ENCODE measurements at places on chromosomes 1 and 21.

- no peak for DNase-seq
Observed at GRCh38 chr1:211247921-211248320, 11.2 kb upstream of the RCOR3 start.

GRCh38 chr1:226557424-226557823 lies 8.9 kb downstream of the STUM start:
- no peak for DNase-seq

GRCh38 chr1:49026230-49026811 lies 249.6 kb upstream of the BEND5 start:
- no peak for DNase-seq

GRCh38 chr21:45336870-45337269 lies 49.2 kb upstream of the POFUT2 start:
- DNase-seq, result no peak

- no peak for DNase-seq
Observed at GRCh38 chr1:68795956-68796355, 299.1 kb upstream of the DEPDC1 start.

DNA sequence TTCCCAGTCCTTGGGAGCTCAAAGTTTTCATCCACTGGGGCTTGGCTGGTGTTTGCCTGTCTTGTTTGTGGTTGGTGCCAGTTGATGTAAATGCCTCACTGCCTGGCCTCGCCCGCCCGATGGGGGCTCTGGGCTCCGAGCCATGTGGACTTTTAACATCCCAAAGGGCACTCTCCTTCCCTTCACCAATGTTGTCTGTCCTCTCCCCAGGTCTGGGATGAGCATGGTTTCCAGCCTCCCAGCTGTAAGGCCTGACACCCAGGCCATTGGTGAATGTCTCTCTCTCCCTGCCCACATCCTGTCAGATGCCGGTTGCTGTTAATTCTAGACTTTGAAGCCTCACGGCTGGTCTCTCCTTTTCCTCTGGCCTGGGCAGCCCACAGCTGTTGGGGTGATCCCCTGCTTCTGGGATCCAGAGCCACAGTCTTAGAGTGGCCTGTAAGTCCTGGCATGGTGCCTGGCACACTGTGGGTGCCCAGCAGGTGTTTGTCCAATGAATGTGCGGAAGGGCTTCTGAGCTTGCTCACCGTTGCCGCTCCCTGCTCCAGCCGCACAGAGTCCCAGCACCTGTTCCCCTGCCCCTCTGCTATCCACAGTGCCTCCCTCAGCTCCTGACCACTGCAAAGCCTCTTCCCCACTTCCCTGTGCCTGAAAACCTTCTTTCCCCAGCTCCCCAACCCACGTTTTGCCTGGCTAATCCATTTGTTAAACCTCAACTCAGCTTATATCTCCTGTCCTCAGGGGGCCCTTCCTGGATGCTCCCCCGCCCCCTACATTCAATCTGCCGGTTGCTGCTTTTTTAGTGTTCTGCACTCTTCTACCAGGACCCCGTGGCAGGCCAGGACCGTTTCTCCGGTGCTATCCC lies 3.3 kb upstream of the C1orf174 start:
- peak; percentile 69 for DNase-seq

- DNase-seq, result no peak
Observed at GRCh38 chr1:188514917-188515316, 1686.2 kb downstream of the PLA2G4A start.

GRCh38 chr1:23522244-23522982 lies 8.6 kb downstream of the E2F2 start:
- no peak for DNase-seq

DNA sequence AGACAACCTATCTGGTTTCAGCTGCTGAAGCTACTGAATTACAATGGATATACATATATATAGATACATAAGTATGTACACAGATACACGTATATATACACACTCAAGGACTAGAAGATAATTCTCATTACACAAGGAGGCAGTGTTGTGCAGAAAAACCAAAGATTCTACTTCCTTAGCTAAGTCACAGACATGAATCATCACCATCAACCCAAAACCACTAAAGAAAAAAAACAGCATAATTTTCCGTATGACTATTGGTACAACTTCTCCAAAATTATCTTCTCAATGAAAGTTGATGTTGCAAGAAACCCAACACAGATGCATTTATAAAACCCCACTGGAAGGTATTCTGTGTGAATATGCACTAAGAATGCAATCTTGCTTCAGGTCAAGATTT lies 36.8 kb upstream of the RPF1 start:
- DNase-seq, result no peak

DNA sequence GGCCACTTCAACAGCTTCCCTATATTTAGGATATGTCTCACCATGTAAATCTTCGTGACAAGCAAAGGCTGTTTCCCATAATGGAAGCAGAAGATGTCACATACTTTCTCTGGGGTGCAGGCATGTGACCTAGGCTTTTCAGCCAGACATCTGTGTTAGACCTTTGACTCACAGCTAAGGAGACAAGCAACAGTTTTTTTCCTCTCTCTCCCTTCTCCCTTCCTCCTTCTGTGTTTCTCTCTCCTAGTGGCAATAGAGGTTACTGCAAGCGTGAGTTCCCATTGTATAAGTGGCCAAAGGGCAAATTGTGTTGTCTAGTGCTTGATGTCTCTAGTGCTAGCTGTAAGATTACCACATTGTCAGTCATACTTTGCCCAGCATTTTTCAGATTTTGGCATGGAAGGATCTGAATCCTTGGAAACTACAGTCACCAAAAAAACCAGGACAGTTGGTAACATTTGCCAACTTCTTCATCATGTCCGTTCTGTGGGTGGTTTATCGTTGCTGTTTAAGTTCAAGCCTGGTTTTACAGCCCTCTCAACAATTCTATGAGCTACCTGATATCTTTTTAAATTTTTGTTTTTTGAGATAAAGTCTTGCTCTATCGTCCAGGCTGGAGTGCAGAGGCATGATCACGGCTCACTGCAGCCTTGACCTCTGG lies 44.4 kb upstream of the RABGAP1L start:
- DNase-seq, result no peak

DNA sequence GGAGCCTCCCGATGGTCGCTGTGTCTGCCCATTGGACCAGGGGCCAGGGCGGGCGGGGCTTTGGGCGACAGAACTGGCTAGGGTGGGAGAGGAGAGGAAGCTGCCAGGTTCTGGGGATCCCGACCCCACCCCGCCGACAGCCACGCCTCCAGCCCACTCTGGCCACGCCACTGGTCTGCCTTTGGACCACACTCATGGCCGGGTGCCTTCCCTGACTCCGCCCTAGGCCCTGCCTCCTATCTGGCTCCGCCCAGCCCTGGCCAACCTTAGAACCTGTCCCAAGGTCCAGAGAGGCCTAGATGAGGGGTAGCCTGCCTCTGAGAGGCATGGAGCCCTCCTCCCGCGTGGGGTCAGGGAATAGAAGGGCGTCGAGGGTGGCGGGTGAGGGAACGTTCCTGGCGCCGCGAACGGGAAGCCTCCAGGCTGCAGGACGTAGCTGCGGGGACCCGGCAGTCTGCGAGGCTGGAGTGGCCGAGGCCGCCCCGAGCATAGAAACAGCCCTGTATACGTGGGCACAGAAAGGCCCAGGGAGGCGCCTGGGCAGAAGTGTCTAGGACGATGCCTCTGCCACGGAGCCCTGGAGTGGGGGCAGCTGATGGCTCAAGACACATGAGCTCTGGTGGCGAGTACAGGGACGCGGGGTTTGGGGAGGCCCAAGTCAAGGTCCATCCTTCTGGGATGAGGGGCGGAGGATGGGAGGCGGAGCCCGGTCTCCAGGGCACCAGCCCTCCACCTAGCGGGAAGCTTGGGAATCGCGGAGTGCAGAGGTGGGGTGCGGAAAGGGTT lies 11.5 kb upstream of the COL16A1 start:
- peak; percentile 96 for DNase-seq

DNA sequence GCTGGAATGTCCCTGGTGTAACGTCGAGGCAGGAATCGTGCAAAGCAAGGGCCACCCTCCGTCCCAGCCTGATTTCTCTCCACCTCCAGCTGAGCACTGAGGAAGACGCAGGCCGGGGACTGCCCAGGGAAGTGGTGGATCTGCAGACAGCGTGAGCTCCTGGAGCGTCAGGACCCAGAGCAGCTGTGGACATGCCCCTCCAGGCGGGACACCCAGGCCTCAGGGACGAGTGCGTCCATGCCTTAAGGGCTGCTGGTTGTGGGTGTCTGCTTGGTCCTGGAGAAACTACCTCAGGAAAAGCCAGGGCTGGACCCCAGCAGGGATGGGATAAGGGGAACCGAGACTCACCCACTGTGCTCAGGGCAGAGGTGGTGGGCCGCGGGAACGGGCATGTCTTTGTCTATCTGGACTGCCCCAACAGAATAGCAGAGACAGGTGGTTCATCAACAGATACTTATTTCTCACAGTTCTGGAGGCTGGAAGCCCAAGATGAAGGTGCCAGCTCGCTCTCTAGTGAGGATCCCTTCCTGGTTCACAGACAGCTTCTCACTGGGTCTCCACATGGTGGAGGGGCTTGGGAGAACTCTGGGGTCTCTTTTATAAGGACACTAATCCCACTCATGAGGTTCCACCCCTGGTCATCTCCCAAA lies 5.8 kb upstream of the MMEL1 start:
- DNase-seq, result peak; percentile 50
